ENCODE measurements at places on chromosomes 7 and 10.
A peak's percentile ranks its signal among the peaks of the same experiment; 100 is the strongest.

GRCh38 chr10:104903433-104903832 lies 262.3 kb downstream of the SORCS3 start:
- peak; percentile 3 for DNase-seq

GRCh38 chr10:114623661-114624294 lies 34.3 kb downstream of the ABLIM1 start:
- peak; percentile 69 for DNase-seq

- no peak for DNase-seq
Observed at GRCh38 chr7:21412410-21412851, 15.5 kb upstream of the SP4 start.

DNA sequence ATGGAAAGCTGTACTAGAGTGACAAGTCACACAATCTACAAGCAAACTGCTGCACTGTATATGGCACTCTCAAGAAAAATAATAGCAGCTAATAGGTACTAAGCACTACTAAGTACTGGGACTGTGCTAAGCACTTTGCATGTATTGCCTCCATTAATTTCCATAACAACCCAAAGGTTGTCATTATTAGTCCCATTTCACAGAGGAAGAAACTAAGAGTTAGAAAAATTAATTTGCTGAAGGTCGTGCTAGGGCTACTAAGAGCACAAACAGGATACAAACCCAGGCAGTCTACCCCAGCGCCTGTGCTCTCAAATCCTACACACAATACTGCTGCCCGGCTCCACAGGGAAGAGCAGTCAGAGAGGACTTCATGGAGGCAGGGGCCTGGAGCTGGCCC lies 51.7 kb downstream of the DLG5 start:
- DNase-seq = no peak

DNA sequence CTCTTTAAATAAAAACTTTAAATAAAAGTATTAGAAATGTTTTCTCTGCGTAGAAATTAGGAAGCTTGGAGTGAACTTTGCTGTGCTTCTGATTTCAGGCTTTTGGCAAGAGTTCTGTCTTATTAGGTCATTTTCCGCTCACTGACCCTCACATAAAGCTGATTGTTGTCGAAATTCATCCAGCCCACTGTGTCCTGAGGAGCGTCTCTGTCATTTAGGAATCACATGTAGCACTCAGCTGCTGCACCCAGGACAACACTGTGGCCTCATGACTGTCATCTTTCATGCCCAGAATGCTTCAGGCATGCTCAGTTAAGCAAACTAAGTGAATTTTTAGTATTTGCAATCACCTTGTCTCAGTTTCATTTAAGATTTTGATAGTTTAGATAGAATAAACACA lies 57.8 kb upstream of the MSRB2 start:
- DNase-seq = no peak

GRCh38 chr10:79166741-79167140 lies 98.0 kb downstream of the ZMIZ1 start:
- no peak for DNase-seq

All from fibroblast of skin of left quadriceps (primary cell).